ENCODE measurements at places on chromosomes 2 and 18. TPM values are rescaled to one million over a fixed set of nuclear protein-coding genes. Genes with fewer than 3 reads are reported as not detected.

Gene STRN
- total RNA-seq, result 28.4 TPM

GRCh38 chr2:157929871-157930667, 53.9 kb upstream of the ACVR1 start:
- DNase-seq, result no peak
- no peak overlapping the region for H3K27ac ChIP-seq
- H3K4me1 ChIP-seq, result no peaks in the 10 kb centered on the region
- no peak overlapping the region for H3K4me3 ChIP-seq
- H3K27me3 ChIP-seq, result no peaks in the 10 kb centered on the region

DNA sequence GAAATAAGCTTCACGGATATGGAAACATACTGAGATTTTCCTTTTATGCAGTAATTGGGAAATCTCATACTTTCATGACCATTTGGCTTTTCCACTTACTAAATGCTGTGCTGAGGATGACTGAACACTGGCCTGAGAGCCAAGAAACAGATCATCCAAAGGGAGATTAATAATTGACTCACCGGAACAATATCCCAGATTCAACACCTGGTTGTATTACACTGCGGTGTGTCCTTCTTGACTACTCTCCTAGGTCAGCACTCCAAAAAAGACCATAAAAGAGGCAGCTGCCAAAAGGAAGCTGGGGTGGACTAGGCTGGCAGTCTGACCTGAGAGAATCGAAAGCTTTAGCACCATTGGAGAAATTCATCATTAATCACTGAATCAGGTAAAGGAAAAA, 469.1 kb downstream of the CBLN2 start:
- H3K36me3 ChIP-seq, result no peaks in the 10 kb centered on the region
- no peak overlapping the region for H3K27ac ChIP-seq
- no peaks in the 10 kb centered on the region for H3K4me1 ChIP-seq
- no peaks in the 10 kb centered on the region for H3K27me3 ChIP-seq
- DNase-seq, result no peak
- no peak overlapping the region for H3K4me3 ChIP-seq

GRCh38 chr2:203143391-203143790, 95.4 kb upstream of the CYP20A1 start:
- no peaks in the 10 kb centered on the region for H3K27me3 ChIP-seq
- H3K4me3 ChIP-seq, result no peak overlapping the region
- H3K36me3 ChIP-seq, result no peaks in the 10 kb centered on the region

Gene TMEFF2
- total RNA-seq, result not detected

Gene PLGLB1
- 12.9 TPM for total RNA-seq

Gene GRHL1
- 0.50 TPM for total RNA-seq

Measured in T-cell (primary cell).